Esophagus squamous epithelium (tissue), 5 donors: ENCODE measurements at places on chromosomes 4 and X.

GRCh38 chr4:23162275-23162674, 469.5 kb downstream of the GBA3 start:
- DNase-seq, result no peak

- no peak for DNase-seq
These were observed 462.7 kb upstream of the RPS6KA3 start for GRCh38 chrX:20729416-20729815.

DNA sequence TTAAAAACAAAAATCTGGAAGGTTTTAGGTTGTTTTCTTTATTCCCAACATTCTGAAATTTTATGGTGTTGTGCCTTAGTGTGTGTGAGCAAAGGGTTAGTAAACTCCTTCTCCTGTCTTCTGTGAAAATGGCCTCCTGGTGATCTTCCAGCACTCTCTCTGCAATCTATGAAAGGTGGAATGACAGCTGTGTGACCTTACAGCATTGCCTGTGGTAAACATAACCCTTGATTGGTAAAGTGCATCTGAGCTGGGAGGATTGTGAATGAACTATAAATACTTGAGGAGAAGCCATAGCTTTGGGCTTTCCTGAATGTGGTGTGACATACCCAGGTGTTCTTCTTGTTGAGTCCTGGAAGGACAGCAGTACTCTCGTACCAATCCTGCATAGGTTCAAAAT, 10.0 kb downstream of the ART3 start:
- no peak for DNase-seq

DNA sequence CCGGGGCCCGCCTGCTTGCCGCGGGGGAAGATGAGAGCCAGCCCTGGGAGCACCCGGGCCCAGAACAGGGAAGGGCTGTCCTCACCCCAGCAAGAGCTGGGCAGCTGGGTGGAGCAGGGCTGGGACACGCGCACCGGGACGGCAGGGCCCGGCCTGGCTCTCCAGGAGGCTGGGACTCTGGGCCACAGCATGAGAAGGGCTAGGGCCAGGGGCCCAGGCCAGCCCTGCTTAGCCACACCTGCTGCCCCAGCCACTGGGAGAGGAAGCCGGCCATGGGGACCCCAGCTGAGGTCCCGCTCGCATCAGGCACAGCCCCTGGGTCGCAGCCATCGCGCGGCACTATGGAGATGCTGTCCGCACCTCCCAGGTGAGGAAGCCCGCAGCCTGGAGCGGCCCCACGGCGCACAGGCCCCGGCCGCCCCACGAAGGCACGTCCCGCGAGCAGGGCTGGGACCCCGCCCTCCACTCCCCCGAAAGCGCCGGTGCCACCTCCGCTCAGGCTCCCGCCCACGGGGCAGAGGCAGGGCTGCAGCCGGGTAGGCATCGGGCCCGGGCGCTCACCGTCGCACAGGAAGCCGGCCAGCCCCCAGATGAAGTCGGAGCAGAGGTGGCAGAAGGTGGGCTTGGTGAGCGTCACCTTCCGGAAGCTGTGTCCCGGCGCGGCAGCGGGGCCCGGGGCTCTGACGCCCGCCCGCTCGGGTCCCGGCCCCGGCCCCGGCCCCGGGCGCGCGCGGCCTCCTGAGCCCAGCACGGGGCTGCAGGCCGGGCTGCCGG, 531 bp downstream of the DGKQ start:
- no peak for DNase-seq

DNA sequence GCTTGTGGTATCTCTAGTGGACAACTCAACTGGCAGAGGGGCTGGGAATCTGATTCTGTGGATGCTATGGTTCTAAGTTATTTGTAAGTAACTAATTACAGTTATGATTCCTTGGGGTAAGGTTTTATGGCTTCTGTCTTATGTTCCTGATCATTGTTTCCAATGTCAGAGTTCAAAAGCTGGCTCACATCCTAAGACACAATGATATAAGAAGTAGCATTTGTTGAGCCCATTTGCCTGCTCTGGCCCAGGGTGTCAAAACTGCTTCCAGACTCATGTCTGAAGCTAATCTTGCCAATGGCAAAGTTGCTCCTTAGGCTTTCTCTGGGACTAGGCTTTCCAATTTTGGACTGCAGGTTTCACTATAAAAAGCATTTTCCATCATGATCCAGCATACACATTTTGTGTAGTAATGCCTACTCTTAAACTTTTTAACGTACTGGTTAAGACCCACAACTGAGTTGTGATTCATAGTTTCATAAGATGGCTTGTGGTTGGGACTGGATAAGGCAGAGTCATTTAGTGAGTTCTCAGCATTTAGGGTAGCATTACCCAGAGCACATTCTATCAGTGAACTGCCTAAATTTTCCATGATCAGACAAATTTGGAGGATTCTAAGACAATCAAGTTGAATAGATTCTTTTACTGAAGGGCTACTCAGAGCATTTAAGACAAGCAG, 50.0 kb downstream of the CCNI start:
- no peak for DNase-seq

DNA sequence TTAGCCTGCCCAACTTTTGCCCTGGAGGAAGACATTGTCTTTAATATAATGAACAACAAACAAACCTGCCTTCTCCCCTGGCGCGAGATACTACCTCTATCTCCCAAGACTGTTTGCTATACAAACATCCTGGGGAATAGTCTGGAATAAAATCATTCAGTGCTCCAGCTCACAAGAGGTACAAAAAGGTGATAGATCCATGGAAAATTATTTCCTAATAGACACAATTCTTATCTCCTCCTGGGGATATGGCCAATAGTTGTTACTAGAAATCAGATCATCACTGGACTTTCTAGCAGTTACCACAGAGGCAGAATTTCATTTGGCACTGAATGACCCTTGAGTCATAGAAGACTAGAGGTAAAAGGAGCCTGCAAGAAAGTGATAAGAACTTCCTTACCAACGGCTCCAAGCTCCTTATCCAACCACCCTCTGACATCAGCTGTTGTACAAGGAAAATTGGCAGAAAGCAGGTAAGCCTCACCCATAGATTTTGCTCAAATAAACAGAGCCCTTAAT, 38.1 kb downstream of the MID1 start:
- DNase-seq, result no peak

- no peak for DNase-seq
These were observed 56.4 kb upstream of the HHIP start for GRCh38 chr4:144589512-144589911.
